NCI-H2029 (cell line): ENCODE measurements at places on chromosomes 2 and 18.

- no peak for DNase-seq
Measured at GRCh38 chr18:31399306-31400032, 22.9 kb downstream of the DSG4 start.

- no peak for DNase-seq
Measured at GRCh38 chr2:103363639-103364038, 601.8 kb downstream of the TMEM182 start.

GRCh38 chr2:126239320-126239955 is 416.5 kb upstream of the GYPC start:
- no peak for DNase-seq

DNA sequence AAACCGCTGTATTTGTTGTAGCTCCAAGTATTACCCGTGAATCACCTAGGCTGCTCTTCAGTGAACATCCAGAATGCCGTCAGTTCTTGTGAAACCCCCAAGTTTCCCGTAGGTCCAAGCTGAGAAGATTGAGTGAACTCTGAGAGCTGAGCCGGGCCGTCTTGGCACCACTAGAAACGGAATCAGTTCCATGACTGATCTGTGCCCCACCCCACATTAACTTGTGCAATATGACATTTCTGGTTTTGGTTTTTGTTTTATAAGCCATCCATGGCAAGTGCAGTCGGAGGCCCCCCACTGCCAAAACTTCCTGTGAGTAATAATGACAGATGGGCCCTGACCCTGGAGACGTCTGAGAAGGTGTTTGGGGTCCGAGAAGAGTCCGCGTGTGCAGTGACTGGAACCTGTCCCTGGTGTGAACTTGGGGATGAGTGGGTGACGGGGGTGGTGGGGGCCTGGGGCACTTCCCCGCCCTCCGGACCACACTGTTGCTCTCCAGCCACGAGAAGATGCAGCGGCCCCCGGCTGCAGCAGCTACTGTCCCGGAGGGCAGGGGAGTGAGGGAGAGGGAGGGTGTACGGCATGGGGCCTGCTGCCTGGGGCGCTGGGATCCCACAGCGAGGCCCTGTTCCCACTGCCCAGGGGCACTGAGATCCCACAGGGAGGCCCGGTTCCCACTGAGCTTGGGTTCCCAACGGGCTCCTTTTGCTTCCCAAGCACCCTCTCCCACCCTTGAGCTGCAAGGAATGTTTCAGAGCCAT is 26.5 kb downstream of the NFATC1 start:
- DNase-seq: no peak

GRCh38 chr2:212712991-212713390 is 174.4 kb upstream of the ERBB4 start:
- no peak for DNase-seq

- DNase-seq: no peak
Measured at GRCh38 chr18:8800876-8801262, 95.5 kb downstream of the MTCL1 start.

DNA sequence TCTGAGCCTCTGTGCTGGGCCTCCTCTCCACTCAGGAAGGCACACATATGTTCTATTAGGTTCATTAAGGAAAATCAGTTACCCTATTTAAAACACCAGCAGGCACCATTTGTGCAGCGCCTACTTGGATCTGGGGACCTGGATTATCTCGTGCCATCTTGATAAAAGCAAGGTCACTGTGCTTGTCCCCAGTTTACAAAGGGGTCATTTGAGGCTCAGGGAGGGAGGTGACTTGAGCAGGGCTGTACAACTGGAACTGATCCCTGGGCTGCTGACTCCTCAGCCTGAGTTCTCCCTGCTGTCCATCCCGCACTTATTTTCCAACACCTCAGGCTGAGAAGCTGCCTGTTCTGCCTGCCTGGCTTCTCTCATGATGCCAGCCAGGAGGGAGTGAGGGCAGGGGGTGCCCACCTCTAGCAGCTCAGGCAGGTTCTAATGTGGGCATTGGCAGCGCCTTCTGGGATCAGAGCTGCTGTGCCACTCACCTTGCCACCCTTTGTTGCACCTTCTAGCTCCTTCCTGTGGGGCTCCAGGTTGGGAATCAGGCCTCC is 120.3 kb downstream of the GLI2 start:
- DNase-seq: no peak

GRCh38 chr18:28514699-28515098 is 337.8 kb upstream of the CDH2 start:
- DNase-seq: no peak

GRCh38 chr2:120763931-120764330 is 28.3 kb downstream of the GLI2 start:
- no peak for DNase-seq

GRCh38 chr18:23268641-23269040 is 133.4 kb downstream of the CABLES1 start:
- no peak for DNase-seq

DNA sequence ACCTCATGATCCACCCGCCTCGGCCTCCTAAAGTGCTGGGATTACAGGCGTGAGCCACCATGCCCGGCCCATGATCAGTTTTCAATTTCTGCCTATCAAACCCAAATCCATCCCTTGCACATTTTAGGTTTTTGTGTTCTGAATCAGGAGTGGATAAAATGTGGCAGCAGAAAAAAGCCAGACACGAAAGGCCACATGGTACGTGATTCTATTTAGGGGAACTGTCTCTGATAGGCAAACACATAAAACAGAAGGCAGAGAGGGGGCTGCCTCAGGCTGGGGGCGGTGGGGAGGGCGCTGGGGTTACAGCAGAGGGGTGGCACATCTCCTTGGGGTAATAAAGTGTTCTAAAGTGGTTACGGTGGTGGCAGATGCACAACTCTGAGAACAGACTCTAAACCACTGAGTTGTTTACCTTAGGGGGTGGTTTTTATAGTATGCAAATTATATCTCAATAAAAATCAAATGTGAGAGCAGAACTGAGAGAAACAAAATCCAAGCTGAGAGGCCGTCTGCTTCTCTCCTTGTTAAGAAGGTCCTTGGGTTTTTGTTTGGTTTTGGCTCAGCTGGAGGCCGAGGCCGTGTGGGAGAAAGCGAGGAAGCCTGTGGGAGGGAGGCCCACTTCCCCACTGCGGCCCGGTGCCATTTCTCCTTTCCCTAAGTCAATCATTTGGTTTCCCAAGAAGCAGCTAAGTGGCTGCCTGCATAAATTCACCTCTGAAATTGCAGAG is 78.0 kb downstream of the SOWAHC start:
- DNase-seq: no peak

DNA sequence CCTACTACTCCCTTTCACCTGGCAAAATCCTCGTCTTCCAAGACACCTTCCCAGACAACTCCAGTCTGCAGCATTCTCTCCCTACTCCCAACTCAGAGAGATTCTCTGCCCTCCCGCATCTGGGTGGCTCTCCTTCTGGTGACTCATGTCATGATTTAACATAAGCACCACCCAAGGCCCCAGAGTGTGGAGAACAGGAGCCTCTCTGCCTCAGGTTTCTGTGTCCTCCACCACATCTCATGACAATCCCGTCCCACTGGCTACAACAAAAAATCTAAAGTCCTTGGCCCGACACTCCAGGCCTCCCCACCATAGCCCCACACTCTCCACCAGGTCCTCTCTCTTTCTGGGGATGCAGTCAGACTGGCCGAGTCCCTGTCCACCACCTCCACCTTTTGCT is 197.1 kb downstream of the BCL11A start:
- DNase-seq: no peak

DNA sequence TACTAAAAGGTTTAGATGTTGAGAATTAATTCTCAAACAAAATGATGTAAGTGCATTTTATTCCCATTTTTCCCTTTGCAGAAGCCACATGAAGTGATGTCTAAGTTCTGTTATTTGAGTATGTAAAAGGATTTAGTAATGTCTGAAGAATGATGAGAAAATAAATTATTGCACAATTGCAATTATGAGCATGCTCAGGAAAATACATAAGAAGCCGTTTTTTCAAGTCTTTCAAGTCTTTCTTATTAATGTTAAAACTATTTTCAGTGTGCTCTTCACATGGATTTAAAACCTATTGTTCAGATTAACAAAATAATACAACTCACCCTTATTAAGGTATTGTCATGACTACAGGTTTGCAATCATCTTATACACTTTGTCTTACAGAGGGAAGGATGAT is 331.4 kb upstream of the NETO1 start:
- no peak for DNase-seq

DNA sequence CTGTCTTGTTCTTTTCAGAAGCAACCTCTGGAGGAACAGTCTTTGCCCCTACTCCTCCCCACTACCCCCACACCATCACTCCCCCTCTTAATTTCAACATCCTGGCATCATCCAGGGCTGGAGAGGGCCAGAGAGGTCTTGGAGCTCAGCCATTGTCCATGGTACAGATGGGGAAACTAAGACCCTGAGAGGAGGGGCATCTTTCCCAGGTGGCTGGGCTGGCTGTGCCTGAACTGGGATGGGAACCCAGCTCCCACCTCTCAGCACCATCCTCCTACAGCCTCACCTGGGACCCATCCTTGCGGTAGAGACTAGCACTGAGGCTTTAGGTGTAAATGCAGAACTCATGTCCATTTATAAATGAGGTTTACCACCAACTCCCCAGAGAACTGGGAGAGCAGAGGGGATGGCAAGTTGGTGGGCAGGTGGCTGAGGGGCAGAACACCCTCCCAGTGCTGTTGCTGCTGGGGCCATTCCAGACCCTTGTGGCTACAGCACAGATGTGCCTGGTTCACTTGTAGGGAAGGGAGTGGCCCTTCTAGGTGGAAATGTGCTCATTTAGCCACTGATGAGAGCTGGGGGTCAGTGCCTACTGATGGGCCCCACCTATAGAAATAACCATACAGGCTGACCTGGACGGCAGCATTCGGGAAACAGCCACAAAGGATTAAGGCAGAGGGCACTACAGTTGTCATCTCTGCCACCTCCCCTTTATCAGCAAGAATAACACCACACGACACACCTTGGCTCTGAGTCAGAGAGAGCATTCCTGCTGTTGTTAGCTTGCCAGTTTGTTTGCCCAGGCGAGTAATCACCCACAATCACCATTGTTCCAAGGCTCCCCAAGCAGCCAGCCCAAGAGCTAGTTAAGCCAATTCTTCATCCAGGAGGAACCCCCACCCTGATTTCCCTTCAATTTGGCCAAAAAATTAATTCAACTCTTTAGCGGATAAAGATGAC is 2.1 kb downstream of the MLPH start:
- peak; percentile 51 for DNase-seq

DNA sequence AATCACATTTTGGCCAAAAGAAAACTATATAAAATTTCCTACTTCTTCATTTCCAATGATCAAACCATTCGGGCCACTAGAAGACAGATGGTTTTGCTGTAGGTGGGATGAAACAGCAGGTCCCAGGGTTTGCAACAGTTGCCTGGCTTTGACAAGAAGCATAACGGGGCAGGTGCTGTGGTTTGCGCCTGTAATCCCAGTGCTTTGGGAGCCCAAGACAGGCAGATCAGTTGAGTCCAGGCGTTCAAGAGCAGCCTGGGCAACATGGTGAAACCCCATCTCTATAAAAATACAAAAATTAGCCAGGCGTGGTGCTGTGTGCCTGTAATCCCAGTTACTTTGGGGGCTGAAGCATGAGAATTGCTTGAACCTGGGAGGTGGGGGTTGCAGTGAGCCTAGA is 81.4 kb upstream of the XPO1 start:
- no peak for DNase-seq

- no peak for DNase-seq
Measured at GRCh38 chr18:69969491-69969890, 21.8 kb upstream of the CD226 start.

DNA sequence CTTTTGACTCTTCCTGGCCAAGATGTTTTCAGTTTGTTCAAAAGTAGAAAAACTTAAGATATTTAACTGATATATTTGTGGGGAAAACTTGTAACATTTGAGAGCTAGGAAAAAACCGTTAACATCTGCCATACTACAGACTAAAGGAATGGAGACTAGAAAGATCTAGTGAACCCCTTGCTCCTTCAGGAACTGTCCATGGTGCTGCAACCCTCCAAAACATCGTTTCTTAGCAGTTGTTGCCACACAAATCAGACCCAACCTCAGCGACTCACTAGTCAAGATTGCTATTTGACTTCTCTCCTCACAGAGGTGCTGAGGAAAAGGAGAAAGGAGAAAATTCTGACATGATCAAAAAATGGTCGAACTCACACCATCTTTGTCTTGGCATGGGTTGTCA is 393.8 kb upstream of the LYPD1 start:
- DNase-seq: no peak

DNA sequence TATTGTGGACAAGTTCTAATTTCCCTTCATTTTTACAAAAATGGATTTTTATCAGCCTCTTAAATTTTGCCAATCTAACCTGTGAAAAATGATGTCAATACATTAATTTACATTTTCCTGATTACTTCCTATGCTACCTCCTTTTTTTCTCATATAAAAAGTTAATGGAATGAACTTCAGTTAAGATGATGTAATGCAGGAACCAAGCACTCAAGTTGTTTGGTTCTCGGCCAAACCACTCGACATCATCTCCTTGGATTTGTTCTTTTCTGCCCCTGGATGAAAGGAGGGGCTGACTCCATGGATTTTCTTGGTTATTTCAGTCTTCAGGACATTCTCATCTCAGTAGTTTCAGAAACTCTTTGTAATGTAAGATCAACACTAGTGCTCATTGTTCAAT is 253.1 kb upstream of the NXPH2 start:
- DNase-seq: no peak

- no peak for DNase-seq
Measured at GRCh38 chr2:195447323-195447975, 209.6 kb upstream of the SLC39A10 start.

GRCh38 chr2:158997037-158997790 is 28.8 kb downstream of the TANC1 start:
- no peak for DNase-seq

GRCh38 chr2:200765995-200766660 is 45.6 kb upstream of the BZW1 start:
- no peak for DNase-seq

DNA sequence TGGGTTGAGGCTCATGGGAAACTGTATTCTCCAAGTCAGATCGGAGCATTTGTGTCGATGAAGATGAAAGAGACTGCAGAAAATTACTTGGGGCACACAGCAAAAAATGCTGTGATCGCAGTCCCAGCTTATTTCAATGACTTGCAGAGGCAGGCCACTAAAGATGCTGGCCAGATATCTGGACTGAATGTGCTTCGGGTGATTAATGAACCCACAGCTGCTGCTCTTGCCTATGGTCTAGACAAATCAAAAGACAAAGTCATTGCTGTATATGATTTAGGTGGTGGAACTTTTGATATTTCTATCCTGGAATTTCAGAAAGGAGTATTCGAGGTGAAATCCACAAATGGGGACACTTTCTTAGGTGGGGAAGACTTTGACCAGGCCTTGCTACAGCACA is 336.6 kb downstream of the PAX3 start:
- DNase-seq: no peak

DNA sequence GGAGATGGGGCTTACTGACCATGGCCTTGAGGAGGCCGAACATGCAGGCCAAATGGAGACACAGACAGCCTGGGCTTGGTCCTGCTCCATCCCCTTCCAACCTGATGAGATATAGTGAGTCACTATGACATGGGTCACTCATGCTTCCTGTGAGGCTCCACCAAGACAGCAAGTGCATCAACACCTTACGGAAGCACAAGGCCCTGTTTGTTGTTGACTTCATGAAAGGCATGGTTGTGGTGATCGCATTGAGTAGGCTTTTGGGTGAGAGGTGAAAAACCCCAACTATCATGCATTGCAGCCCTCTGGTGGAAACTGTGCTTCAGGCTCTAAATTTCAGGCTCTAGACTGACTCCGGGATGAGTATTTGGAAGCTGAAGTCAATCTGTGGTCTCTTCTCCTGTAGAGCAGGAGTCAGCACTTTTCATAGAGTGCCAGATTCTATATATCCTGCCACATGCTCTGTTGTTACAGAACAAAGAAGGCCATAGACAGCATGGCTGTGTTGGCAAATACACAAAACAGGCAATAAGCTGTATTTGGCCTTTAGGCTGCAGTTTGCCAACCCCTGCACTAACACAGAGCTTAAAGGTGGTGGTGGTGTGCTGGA is 10.1 kb downstream of the IL37 start:
- DNase-seq: no peak
